ENCODE measurements at places on chromosomes 6 and 20.

GRCh38 chr6:6661684-6662083 lies 73.2 kb downstream of the LY86 start:
- peak; percentile 86 for DNase-seq

DNA sequence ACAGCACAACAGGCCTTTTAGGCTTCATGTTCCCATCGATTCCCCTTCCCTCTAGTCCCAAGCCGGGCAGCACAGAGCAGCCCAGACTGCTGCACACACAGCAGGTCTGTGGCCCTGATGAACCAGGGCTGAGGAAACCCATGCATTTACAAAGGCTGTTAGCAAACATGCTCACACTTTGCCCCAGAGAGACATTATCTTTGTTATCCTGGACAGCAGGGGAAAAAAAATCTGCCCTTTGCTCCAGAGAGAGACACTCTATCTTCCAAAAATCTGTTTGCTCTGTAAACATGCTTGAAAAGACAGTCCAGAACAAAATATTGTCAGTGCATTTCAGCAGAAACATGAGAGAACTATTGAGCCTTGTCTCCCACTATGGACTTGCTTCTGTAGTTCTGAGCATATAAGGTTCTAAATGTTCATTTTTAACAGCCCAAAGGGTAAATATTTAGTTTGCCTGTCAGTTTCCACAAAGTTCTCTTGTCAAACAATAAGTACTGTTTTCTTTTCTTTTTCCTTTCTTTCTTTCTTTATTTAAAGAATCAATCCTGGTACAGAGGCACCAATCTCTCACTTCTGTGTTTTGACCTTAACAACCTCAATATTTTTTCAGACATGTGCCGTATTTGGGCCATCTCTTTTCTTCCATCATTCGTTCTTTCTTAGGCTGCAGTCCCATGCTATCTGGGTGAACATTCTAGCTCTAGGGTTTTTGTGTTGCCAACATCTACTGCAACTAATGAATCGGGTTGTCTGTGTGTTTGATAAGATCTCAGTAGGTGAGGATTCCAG lies 468.0 kb downstream of the EPM2A start:
- peak; percentile 52 for DNase-seq

DNA sequence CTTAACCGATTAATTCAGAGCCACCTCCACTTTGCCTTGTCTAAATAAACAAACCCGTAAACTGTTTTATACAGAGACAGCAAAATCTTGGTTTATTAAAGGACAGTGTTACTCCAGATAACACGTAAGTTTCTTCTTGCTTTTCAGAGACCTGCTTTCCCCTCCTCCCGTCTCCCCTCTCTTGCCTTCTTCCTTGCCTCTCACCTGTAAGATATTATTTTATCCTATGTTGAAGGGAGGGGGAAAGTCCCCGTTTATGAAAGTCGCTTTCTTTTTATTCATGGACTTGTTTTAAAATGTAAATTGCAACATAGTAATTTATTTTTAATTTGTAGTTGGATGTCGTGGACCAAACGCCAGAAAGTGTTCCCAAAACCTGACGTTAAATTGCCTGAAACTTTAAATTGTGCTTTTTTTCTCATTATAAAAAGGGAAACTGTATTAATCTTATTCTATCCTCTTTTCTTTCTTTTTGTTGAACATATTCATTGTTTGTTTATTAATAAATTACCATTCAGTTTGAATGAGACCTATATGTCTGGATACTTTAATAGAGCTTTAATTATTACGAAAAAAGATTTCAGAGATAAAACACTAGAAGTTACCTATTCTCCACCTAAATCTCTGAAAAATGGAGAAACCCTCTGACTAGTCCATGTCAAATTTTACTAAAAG lies 2.7 kb downstream of the FOXC1 start:
- DNase-seq, result no peak

DNA sequence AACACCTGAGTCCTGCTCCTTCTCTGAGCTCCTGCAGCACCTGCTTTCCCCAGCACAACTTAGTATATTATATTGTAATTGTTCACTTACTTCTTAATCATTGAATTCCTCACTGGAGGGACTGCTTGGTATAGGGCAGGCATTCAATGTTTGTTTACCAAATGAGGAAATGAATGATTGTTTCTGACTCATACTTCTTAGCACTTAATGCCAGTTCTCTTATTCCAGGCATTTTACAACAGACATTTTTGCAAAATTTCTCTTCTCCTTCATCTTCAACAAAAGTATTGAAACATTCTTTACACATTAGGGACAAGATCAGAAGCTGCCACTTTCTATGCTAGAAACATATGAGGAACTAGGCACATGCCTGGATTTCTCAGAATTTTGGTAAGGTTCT lies 119.4 kb downstream of the TBX18 start:
- no peak for DNase-seq

- DNase-seq, result no peak
Observed at GRCh38 chr6:40584741-40585140, 2.4 kb downstream of the LRFN2 start.

- DNase-seq, result no peak
Observed at GRCh38 chr6:132763269-132763668, 5.6 kb upstream of the VNN2 start.

DNA sequence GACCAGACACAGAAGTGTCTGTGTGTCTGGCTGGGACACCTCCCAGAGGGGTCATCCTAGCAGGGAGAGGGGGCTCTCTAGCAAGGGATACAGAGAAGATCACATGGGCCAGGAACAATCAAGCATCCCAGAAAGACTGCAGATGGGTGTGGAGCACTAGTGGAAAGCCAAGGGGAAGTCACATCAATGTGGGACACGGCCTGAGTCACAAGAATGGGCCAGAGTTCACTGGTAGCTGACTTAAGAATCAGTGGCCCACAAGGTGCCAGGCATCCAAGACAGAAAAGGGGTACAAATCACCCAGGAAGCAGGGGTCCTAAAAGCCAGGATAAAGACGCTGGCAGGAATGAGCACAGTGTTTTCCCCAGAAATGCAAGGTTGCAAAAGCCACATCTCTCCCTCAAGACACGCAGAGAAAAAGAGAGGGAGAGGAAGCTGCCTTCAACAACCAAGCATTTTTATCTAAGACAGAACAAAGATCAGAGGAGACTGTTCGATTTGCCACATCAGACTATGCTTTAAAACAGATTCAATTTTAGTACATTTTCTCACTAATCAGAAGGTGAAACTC lies 113.6 kb upstream of the DST start:
- DNase-seq, result no peak

DNA sequence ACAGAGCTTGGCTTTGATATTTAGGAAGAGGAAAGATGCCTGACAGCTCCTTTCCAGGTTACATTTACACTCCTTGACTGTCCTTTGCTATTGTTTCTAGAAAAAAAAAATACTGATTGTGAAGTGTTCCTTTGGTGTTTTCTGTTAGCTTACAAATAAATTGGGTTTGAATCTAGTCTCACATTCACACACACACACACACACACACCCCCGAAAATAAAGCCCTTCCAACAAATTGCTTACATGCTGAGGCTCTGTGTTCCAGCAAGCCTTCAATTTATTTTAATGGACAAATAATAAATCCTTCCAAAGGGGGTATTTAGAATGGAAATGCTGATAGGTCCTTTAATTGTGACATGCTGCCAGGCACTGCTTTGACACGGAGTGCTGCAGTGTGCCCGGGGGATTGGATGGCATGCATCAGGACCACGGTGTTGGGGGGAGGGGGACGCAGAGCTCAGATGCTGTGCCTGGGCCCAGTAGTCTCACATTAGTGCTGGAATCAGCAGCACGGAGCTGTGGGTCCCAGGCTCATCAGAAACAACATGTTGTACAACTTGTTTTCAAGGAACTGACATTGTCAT lies 199.9 kb downstream of the CD83 start:
- no peak for DNase-seq

DNA sequence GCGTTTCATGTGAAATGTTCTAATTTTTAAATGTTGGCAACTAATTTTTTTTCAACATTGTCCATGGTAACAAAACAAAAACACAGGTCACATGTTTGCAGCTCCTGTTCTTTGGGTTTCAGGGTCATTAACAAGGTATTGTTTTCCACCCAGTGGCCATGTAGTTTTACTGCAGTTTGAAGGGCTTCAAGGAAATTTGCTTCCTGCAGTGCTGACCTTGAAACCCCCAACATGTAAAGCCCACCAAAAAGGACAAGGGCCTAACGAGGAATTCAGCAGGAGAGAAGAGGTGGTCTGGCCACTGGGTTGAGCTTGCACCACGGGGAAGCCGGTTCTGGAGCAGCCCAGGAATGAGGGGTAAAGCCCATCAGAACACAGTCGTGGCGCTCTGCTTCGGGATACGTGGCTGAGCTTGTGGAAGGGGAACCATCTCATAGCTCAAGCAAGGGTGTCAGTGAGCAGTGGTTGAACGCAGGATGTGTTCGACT lies 13.9 kb upstream of the KLHL31 start:
- peak; percentile 1 for DNase-seq

DNA sequence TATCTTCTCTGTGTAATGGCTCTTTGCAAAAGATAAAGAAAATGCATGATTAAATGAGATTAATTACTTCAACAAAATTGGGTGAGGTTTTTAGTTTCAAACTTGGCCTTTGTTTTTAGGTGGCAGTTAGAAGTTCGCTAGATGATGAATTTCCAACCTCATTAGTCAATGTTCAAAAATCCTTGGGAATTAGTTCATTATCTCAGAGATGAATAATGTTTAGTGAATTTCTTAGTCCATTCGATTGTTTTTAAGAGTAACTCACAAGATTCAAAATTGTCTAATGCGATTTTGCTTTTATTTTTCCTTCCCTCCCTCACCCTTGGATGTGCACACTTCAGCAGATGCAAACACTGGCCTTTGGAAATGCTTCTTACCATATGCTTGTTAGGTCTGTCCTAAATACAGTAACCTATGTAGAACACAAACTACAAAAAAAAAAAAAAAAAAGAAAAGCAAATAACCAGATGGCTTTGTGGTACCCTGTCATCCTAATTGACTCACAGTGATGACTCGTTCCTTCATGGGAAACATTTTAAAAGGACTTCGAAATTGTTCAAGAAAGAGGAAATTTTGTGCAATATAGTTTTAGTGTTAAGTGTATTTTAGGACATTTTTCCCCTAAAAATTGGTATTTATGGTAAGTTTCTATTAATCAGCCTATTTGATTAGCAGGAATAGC lies 66.7 kb downstream of the FAM229B start:
- DNase-seq, result peak; percentile 56

- DNase-seq, result no peak
Observed at GRCh38 chr6:148906386-148906785, 159.6 kb downstream of the UST start.

- no peak for DNase-seq
Observed at GRCh38 chr20:38156888-38157634, 8.0 kb downstream of the TGM2 start.

DNA sequence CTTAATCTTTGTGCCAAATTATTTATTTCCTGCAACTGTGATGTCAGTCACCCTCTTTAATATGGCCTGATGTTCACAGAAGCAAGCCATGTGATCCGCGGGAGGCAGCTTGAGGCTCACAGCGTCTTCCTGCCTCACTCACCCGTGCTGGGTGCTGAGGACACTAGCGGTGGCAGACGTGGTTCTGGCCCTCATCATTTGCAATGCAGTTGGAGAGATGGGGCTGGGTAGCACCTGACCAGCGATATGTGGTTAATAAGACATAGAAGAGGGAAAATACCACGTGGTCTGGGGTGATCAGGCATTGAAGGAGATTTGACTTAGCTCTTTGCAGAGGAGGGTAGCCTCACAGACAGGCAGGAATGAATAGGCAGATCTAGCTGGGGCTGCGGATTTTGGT lies 264.7 kb downstream of the TMEM242 start:
- DNase-seq, result no peak

GRCh38 chr6:163192591-163192990 lies 221.9 kb upstream of the QKI start:
- no peak for DNase-seq

GRCh38 chr6:156980948-156981347 lies 203.8 kb downstream of the ARID1B start:
- no peak for DNase-seq

- peak; percentile 69 for DNase-seq
Observed at GRCh38 chr6:90103056-90103800, 193.4 kb downstream of the BACH2 start.

GRCh38 chr20:60631585-60632287 lies 620.3 kb upstream of the CDH4 start:
- DNase-seq, result no peak

GRCh38 chr6:30888816-30889495 lies 4.6 kb downstream of the DDR1 start:
- DNase-seq, result no peak

- DNase-seq, result no peak
Observed at GRCh38 chr6:159126590-159126989, 42.6 kb upstream of the FNDC1 start.

DNA sequence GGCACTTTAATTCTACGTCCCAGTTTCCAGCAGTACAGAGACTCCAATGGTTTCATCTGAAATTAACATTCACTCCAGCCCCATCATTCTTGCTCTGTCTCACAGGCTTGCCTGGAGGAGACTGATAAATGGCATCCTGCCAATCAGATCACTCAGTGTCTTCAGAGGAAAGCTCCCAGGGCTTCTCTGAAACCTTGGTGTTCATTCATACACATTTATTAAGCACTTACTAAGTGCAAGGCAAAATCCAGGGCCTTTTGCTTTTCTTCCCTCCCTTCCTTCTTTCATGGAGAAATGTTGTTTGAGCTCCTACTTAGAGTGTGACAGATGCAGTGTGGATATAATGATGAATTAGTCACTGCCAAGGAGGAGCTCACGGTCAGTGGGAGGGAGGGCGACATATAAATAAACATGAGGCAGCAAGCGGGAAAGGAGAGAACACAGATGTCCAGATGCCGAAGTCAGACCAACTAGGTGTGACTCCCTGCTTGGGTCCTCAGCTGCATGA lies 106.7 kb upstream of the DTNBP1 start:
- DNase-seq, result no peak

DNA sequence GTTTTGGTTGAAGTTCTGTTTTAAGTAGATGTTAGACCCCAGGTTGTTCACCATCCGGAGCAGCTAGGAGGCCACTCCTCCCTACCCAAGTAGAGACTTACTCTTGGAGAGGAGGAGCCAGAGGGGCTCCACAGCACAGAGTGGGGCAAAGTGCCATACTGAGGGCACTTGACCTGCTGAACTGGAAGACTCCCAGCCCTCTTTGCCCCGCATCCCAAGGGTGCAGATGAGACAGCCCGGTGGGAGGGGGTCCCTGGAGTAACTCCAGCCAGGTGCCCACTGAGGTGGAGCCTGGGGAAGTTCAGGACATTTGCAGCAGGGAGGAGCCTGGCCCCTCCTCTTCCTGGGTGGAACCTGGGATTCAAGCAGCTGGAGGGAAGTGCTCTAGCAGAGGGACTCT lies 102.1 kb upstream of the GPR6 start:
- DNase-seq, result no peak

- DNase-seq, result no peak
Observed at GRCh38 chr20:48459722-48460395, 367.9 kb downstream of the PREX1 start.

GRCh38 chr20:57652606-57653545 lies 32.6 kb upstream of the ZBP1 start:
- no peak for DNase-seq

DNA sequence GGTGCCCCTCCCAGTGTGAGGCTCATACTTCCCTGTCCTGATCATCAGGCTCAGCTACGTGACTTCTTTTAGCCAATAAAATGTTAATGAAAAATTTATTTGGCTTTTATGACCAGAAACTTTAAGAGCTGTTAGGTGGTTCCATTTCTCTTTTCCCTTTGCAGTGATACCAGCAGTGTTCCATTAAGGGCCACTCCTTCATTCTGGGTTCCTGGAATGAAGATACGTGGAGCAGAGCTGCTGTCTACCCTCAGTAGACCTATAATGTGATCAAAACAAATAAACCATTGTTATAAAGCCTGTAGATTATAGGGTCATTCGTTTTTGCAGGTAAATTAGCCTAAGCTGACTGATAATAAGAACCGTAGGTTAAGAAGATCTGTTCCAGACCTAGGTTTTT lies 228.0 kb downstream of the ZFAND3 start:
- DNase-seq, result no peak

- DNase-seq, result no peak
Observed at GRCh38 chr6:85490516-85491248, 40.8 kb downstream of the NT5E start.

Measured in DMS153 (cell line).